ENCODE measurements at places on chromosomes 13 and 19.
A peak's percentile ranks its signal among the peaks of the same experiment; 100 is the strongest.

- no peak for DNase-seq
Observed at GRCh38 chr19:5971714-5972354, 6.1 kb downstream of the RANBP3 start.

- no peak for DNase-seq
Observed at GRCh38 chr19:35034588-35035382, 4.5 kb downstream of the SCN1B start.

- DNase-seq: no peak
Observed at GRCh38 chr19:47762615-47763308, 15.7 kb upstream of the SELENOW start.

DNA sequence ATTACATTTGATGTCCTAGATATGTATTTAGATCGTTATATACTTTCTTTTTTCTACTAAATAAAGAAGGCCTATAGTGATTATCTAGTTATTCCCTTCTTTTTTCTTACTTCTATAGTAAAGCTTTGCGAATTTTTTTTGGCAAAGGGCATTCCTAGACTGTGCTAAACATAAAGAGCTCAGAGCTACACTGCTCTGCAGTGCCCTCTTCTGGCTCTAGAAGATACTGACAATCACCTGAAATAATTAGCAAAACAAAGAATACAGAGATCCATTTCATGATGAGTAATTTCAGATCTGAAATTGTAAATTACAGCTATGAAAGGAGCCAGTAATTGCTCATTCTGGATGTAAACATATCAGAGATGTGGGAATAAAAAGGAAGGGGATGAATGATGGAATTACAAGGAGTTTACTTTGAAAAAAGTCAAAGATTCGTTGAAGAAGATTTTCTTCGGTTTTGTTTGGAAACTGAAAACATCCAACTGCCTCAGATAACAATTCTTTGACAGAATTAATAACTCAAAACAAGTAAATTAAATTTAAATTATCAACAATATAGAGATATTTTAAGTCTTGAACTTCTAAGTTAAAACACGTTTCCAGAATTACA, 288.5 kb downstream of the NALCN start:
- DNase-seq: peak; percentile 61

DNA sequence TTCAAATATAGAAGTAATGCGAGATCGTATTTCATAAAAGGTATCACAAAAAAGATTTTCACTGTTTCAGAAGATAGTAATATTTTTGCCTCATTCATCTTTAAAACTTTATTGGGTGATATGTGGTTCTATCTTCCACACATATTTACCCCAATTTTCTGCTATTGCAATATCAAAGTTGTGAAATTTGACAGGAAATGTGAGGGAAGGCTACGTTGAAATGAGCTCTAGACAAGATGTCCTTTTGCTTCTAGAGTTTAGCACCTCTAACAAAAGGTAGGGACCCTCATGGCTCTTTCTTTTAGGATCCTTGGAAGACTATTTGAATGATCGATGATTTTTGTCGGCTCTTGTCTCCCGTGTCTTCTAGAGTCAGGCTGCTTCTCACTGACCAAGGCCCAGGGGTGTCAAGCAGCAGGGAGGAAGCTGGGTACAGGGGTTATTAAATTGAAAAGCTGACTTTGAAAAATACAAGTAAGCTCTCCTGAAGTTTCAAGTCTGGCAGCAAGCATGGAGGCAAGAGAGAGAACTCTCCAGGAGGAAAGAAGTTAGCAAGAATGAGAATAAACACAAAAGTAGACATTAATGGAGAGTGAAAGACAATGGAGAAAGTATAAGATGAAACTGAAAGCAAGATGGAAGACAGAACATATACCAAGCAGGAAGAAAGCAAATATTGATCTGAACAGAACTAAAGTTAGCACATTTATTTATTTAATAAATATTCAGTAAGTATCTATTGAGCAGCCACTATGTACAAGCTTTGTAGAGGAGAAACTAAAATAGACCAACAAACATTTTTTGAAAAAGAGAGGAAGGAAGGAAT, 73.4 kb downstream of the RUBCNL start:
- no peak for DNase-seq

GRCh38 chr13:53839461-53839860, 810.8 kb downstream of the OLFM4 start:
- no peak for DNase-seq

DNA sequence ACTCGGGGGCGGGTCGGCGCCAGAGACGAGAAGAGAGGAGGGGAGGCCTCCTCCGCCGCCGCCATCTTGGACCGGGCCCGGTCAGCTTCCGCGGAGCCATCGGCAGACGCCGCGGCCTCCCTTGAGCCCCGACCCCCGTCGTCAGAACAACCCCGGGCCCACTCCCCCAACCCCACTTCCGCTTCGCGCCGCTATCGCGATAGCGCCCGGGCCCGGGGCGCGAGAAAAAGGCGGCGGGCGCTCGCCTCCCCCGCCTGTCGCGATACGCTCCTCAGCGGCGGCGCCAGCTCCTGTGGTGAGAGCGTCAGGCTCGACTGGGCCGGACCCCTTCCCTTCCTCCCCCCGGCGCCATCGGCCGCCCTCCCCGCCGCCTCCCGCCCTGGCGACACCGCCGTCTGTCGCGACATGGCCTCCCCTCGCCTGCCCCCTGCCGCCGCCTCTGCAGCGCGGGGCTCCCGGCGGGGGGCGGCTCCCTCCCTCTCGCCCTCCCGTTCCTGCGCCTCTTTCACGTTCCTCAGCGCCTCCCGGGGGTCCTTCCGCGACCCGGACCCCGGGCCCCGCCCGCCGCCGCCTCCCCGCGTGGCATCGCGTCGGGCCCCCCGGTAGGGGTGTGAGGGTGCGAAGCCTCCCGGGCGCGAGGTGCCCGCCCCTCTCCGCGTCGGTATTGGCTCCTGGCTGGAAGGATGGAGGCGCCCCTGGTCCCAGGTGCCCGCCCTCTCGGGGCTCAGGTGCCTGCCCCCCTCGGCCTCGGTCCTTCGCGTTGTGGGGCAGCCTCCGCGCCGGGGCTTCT, at the start of gene CNOT3:
CNOT3 (plus strand) TSS at position 64 of the 790 bp plus-strand sequence. CDS start 5,217 bp downstream, outside the sequence.
- DNase-seq: no peak

- DNase-seq: no peak
Observed at GRCh38 chr19:29404015-29404414, 121.8 kb upstream of the VSTM2B start.

DNA sequence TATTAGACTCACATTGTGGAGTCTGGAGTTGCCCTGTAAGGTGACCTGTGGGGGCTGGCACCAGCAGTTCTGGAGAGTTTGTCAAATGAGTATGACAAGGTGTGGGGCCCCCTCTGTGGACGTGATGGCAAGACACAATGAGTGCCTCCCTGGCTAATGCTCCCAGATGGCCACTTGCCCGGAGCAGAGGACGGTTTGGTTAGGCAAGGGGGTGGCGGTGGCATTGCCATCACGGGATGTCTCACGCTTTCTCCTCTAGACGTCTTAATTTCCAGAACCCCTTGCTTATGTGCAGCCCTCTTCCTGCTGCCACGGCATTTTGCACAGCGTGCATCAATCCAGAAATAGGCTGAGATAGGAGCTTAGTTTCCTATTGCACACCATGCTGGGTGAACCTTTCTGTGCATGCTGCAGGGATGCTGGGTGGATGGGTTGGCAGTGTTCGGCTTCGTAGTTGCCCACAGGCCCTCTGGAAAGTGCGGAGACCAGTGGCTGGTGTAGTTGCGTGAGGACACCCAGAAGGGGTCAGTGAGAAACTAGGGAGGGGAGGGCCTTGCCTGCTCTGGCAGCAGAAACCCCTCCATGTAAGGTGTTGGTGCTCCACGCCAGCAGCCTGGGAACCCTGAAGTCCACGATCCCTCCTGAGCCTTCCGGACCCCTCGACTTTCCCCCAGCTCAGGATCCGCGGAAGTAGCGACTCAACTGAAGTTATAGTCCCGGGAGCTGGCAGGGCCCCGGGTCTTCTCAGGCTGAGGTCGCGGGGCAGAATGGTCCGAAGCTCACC, 18.1 kb upstream of the LRP3 start:
- DNase-seq: no peak

- no peak for DNase-seq
Observed at GRCh38 chr13:99344610-99345208, 37.5 kb upstream of the GPR183 start.

DNA sequence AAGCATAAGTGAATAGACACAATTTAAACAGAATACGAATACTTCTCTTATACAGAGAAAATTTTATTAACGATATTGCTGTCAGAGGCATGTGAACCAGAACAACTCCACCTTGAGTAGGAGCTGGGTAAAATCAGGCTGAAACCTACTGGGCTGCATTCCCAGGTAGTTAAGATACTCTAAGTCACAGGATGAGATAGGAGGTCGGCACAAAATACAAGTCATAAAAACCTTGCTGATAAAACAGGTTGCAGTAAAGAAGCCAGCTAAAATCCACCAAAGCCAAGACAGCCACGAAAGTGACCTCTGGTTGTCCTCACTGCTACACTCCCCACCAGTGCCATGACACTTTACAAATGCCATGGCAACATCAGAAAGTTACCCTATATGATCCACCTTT, 49.2 kb upstream of the TRPC4 start:
- DNase-seq: no peak

- no peak for DNase-seq
Observed at GRCh38 chr13:48636550-48636949, 17.2 kb upstream of the CYSLTR2 start.

Data from neuronal stem cell (in vitro differentiated cells).